Left renal cortex interstitium (tissue), 4 donors: ENCODE measurements at places on chromosomes 5 and 9. TPM values are rescaled to one million over a fixed set of nuclear protein-coding genes. Genes with fewer than 3 reads are reported as not detected.

The TSLP gene
- 0.27 TPM for polyA plus RNA-seq

GRCh38 chr5:163759000-163759704 lies 253.7 kb downstream of the MAT2B start:
- no peak for DNase-seq

The KIF4B gene
- 0.18 TPM for polyA plus RNA-seq

- DNase-seq = no peak
These were observed 24.9 kb downstream of the TICAM2 start for GRCh38 chr5:115577329-115577728.

DNA sequence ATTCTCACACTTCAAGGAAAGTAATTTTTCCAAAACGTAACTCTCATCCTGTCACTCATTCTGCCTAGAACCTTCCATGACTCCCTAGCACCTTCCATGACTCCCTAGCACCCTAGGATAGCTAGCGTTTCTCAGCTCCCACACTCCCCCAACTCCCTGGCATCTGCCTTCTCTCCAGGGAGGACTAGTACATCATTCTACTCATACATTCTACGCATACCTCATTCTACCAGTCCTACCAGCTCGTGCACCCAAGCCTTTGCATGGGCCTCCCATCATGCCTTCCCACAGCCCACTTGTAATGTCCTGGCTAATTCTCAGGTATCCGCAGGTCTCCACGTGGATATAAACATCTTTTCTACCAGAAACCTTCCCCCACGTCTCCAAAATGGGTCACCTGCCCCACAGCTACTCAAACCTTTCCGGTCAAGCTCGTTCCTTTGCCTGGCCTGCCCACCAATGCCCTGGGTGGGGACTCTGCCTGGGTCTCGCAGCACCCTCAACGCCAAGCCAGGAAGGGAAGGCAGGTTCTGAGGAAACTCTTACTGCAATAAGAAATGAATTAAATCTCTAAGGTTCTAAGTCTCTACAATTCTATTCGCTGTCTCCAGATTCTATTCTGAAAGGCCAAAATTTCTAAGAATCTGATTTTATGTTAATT lies 930 bp downstream of the ANKS6 start:
- no peak for DNase-seq

The IFNK gene
- not detected for polyA plus RNA-seq

- DNase-seq = no peak
These were observed 527.5 kb upstream of the ARRDC3 start for GRCh38 chr5:91910655-91911054.

DNA sequence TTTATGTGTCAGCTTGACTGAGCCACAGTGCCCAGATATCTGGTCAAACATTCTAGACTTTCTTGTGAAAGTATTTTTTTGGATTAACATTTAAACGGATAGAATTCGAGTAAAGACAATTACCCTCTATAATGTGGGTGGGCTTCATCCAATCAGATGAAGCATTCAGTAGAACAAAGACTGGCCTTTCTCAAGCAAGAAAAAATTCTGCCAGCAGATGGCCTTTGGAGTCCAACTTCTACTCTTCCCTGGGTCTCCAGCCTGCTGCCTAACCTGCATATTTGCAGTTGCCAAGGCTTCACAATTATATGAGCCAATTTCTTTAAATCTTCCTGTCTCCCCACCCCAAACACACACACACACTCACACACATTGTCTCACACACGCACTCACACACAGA lies 86.4 kb downstream of the MED10 start:
- no peak for DNase-seq

DNA sequence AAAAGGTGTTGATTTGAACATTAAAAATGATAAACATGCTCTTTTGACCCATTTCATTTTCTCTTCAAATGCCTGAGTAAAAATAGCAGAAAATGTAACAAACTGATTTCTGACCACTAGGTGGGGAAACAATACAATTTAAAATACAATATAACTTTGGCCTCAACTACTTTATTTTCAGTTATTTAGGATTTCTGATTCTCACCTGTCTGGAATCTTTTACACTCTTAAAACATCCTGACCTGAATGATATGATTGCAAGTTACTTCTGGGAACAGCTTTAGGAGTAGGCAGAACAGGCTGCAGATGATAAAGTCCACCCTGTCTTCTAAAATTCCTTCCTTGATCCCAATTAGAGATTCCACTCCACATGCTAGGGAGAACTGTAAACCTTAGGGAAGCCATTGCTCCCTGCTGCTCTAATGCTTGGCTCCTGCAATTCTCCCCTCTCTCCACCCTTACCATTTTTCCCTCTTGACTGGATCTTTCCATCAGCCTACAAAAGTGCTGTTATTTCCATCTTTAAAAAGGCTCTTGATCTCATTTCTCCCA lies 70.3 kb downstream of the FYB1 start:
- no peak for DNase-seq

DNA sequence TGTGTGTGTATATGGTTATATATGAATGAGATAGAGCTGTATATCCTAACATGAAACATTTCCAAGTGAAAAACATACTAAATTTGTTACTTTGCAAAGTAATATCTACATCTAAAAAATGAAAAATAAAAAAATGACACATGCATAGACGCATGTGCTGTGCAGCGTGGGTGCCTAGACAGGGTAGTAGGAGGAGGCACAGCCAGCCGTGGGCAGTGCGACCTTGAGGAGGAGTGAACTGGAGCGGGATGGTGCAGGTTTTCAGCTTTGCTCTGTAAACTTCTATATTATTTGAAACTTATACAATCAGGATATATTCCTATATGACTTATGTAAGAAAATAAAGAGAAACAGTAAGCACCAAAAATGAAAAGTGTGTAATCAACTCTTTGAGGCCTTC lies 15.0 kb upstream of the GLRX start:
- DNase-seq = no peak

The GFRA3 gene
- polyA plus RNA-seq = 3.0 TPM

The NKD2 gene
- polyA plus RNA-seq = 29.4 TPM

DNA sequence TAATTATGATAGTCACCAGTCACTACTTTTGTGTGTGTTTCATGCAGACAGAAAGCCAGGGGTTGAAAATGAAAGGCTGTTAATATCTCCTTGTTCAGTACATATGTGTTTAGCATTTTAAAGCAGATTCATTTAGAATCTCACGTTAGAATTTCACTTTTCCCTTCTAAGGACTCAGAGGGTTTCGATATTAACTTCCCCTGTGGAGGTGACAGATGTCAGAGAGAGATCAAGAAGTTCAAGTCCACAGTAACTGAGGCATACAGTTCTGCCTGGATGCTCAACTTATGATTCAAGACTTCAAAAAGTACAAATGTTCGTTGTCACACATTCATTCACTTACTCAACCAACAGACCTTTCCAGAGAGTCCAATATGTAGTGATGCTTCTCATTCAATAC lies 251.1 kb downstream of the EBF1 start:
- DNase-seq = no peak

DNA sequence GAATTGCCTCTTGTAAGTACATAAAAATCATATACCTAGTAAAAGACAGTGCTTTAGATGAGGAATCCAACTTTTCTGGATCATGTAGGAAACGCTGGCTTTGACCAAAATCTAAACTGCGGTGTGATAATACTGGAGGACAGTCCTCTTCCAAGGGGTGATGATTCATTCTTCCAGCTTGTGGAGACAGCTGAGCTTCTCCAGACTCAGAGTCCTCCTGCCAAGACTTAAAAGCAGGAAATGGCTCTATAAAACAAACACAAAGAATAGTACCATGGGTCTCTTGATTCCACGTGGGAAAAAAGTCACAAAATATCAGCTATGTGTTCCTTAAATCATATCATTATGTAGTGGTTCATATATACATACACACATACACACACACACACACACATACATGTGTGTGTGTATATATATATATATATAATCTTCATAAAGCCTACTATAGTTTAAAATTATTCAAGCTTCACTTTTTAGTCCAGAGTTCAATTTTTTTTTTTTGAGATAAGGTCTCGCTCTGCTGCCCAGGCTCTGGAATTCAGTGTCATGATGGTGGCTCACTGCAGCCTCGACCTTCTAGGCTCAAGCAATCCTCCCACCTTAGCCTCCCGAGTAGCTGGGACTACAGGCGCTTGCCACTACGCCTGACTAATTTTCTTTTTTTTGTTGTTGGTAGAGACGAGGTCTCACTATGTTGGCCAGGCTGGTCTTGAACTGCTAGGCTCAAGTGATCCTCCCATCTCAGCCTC lies 65.0 kb downstream of the PKD2L2 start:
- no peak for DNase-seq

DNA sequence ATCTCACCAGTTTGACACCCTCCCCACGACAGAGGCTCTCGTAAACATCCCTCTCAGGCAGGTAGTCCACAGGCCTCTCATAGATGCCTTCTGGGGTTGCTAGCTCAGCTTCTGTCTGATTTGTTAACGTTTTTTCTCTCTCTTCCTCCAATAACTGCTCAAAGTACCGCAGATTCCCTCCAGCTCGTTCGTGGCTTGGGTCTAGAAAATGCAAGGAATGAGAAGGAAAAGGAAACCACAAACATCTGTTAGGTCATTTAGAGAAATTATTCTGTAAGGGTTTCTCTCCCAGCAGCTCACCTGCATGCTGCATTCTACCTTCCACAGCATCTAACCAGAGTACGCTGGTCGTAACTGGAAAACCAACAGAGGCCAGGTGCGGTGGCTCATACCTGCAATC lies 18.5 kb downstream of the P4HA2 start:
- DNase-seq = no peak

GRCh38 chr9:136140966-136141365 lies 22.3 kb upstream of the TMEM250 start:
- DNase-seq = no peak

The CDC20B gene
- polyA plus RNA-seq = 0.74 TPM

The C9orf50 gene
- polyA plus RNA-seq = 0.91 TPM

DNA sequence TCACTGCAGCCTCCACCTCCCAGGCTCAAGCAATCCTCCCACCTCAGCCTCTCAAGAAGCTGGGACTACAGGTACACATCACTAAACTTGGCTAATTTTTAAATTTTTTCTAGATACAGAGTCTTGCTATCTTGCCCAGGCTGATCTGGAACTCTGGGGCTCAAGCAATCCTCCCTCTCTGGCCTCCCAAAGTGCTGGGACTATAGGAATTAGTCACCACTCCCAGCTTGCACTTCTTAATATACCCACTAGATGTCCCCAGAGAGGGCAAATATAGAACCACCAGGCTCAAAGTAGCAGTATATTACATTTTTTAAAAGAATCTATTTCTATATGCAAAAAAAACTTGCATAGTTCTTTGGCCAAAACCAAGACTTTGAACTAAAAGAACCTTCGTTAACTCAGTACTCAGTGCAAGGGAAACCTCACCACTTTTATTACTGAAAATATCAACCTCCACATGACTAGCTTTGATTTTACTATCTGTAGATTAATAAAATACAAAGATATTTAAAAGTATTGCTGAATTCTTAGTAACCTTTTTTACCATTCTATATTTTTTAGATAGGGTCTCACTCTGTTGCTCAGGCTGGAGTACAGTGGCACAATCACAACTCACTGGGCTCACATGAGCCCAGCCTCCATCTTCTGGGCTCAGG lies 25.8 kb upstream of the HSD17B3 start:
- peak; percentile 39 for DNase-seq

GRCh38 chr9:116208417-116209232 lies 55.0 kb downstream of the PAPPA start:
- DNase-seq = no peak

The PPP1R26 gene
- 32.6 TPM for polyA plus RNA-seq

DNA sequence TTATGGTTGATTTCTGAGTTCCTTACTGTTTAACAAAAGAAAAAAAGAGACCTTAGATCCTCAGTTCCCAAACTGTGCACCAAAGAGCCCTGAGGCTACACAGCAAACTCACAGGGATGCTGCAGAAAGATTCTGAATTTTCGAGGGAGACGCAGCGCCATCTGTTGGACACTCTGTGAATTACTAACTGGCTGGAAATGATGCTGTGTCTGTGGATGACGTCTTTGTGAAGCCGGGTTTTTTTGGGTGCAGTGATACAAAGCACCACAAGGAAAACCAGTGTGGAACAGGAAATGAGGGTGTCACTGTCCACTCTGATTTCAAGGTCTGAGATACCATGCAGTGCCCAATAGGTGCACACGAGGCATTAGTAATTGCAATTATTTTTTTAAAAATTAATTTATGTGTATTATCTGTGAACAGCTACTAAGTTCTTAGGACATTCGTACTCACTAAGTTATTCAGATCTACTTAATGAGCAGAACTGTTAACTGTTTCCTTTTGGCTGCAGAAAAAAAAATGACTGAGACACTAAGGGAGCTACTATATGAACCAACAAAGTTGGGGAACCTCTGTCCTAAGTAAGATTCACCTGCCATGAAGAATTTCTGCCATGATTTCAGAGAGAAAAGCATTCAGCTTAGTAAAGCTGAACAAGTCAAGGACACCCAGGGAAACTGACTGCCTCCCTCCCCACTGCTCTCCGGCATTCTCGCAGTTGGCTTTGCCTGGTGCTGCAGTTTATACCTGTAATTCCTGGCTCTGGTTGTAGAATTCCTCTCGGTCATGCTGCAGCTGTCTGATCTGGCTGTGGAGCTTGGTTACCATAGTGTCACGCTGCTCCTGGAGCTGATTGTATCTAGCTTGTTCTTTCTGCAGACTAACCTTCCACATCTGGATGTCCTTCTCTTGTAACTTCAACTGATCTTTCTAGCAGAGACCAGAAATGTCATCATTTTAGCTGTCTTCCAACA lies 23.4 kb downstream of the SPACA9 start:
- DNase-seq = peak; percentile 56

GRCh38 chr9:93059011-93059714 lies 662 bp downstream of the SUSD3 start:
- DNase-seq = no peak

The SLC6A3 gene
- 0.58 TPM for polyA plus RNA-seq

DNA sequence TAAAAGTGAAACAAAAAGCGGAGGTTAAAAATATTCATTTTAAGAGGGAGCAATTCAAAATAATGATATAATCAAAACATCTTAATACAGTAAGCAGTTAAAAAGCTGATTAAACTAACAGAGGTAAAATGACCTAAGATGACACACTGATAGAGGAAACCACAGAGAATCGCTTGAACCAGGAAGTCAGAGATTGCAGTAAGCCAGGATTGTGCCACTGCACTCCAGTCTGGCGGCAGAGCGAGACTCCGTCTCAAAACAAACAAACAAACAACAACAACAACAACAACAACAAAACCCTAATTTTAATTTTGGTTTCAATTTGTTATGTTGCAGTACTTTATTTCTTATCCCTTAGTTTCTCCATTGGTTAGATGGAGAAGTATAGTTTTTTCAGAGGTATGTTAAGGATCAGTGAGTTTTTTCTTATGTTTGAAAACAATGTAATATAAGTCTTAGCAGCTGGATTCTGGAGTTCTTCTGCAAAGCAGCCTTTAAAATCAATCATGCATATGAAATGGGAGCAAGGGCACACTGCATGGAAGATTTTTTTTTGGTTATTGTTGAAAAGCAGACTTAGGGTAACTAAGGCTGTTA lies 58.5 kb downstream of the MLANA start:
- no peak for DNase-seq

The MARCHF3 gene
- polyA plus RNA-seq = 8.3 TPM

The QSOX2 gene
- polyA plus RNA-seq = 17.9 TPM

The AHRR gene
- polyA plus RNA-seq = 2.2 TPM

DNA sequence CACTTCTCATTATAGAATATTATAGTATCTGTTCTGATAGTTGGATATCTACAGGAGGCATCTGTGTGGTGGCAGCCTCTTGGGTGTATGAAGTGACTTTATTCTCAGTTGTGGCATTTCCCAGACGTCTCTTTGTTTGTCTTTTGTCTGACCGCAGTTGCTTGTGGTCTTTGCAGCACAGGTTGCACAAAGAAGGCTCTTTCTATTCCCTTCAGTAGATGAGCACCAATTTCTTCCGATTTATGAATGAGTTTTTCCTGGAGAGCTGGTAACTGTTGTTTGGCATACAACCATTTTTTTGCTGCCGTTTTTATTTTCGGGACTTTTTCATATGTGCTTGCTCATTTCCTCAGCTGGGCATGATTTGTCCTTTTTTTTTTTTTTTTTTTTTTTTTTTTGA lies 56.4 kb upstream of the MYO10 start:
- no peak for DNase-seq
